ENCODE measurements at places on chromosomes 1 and 21.

- DNase-seq: no peak
Measured at GRCh38 chr1:226357416-226357815, 48.5 kb upstream of the LIN9 start.

DNA sequence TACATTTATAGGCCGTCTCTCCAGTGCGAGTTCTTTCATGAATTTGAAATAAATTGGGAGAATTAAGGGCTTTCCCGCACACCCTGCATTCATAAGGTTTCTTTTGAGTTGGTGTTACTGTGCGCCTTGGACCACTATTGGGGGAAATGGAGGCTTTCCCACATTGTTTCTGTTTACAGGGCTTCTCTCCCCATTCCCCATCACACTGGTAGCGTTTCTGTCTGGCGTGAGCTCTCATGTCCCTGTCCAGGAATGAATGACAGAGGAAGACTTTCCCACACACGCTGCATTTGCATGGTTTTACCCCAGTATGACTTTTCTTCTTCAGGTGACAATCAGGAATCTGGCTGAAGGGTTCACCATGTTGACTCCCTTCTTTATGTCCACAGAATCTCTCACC lies 65.0 kb downstream of the UCHL5 start:
- DNase-seq: no peak

GRCh38 chr1:3851292-3851691 lies 5.7 kb downstream of the CEP104 start:
- DNase-seq: no peak

GRCh38 chr21:45040157-45040711 lies 34.1 kb upstream of the ADARB1 start:
- DNase-seq: no peak

DNA sequence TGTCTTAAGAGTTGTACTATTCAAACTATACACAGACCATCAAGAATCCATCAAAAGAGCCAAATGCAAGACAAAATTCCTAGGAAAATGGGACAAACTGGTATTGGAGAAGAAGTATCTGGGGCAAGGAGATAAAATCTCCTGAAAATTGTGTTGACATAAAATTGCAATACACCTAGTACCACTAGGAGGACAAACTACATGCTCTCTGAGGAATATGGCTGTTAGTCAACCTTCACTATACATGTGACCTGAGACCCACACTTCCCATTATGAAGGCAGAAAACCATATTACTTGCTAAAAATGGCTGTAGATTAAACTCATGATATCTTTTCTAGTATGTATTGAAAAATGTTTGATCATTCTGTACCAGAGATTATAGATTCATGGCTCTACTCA lies 30.0 kb downstream of the IRF2BP2 start:
- no peak for DNase-seq

- no peak for DNase-seq
Measured at GRCh38 chr1:73998348-73998959, 199.5 kb downstream of the LRRIQ3 start.

DNA sequence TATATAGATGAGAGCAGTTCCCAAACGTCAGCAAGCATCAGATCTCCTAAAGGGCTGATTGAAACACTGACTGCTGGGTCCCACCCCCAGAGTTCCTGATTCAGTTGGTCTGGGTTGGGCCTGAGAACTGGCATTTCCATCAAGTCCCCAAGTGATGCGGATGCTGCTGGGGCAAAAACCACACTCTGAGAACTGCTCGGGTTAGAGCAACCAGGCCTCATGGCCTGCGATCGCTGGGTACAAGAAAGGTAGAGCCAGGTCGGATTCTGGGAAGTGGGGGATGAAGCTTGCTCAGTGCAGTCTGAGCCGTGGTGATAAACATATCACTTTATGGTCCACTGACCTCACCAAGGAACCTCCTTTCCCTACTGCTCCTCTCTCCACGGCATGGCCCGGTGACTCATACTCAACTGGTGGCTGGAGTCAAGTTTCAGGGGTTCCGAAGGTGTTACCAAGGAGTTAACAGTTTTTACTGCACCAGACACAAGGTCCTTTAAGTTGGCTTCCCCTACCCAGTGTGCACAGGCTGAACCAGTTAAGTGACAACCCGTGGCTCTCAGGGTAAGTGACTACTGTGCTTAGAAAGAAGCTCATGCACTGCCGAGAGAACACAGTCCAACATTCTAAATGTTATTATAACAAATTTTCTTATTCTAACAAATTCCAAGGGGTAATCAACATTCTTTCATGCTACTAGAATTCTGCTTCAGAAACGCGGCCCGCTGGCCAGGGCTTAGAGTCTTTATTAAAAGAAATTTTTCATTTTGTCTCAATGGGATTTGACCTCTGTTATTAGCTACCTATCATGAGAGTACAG lies 153.5 kb downstream of the TGFBR3 start:
- no peak for DNase-seq

DNA sequence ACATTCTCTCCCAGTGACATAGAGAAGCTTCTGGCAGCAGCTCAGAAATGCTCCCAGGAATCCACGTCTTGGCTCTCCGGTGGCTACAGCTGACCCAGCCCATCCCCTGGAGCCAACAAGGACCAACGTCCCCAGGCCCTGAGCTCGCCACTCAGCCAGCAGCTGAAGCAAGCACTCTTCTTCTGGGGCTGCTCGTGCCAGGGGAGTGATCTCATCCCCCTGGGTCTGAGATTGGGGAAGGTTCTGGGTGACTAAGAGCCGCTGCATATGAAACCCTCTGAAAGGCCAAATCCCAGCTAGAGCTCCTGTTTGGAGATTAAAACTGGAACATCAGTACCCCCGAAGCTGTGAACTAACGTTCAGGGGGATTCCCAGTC lies 487.9 kb downstream of the NPHP4 start:
- no peak for DNase-seq

- no peak for DNase-seq
Measured at GRCh38 chr21:44379991-44380865, 26.8 kb downstream of the TRPM2 start.

GRCh38 chr1:232184561-232185530 lies 445.1 kb downstream of the SIPA1L2 start:
- no peak for DNase-seq

DNA sequence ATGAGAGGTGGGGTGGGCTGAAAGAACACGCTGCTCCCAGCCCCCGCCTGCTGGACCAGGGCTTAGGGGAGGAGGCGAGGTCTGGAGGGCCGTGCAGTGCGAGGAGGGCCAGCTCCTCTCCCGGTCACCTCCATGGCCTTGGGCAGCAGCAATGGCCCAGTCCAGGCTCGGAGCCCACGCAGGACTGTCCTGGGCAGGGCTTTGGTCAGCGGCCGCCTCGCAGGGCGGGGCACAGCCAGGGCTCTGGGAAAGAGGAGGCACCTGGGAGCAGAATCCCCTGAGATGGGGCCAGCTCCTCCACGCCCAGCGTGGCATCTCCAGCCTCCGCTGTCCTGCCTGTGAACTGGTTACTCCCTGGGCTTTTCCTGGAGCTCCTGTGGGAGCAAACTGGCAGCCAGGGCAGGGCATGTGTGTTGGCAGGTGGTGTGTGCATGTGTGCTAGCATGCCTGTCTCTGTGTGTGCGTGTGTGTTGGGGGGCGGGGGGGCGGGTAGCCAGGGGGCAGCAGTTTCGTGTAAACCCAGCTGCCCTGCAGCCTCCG lies 27.4 kb downstream of the ARHGEF16 start:
- DNase-seq: no peak

DNA sequence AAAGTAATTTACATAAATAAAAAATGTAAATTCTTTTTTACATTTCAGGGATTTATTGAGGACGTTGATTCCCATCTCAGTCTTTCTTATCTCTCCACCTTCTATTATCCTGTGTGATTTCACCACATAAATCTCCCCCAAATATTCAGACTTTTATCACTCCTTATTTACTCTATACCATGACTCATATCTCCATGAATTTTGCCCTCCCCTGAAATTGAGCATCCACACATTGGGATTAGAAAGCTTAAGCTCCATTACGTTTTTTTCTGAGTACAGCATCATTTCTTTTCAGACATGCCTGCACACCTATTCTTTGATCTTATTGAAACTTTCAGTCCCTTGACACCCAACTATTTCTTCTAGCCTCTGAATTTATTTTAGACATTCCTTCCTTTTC lies 111.2 kb downstream of the IFI44 start:
- DNase-seq: no peak

DNA sequence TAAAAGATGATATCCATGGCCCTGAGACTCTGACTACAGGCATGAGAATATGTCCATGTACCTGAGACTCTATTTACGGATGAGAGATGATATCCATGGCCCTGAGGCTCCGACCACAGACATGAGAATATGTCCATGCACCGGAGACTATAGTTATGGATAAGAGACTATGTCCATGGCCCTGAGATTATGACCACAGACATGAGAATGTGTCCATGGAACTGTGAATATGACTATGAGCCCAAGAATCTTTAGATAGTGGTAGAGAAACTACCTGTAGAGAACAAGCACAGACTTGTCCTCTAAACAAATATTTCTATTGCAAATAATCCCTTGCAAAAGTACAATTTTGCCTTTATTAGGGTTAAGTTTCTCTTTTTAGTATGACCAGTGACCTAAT lies 263.2 kb downstream of the PCP4 start:
- no peak for DNase-seq

- no peak for DNase-seq
Measured at GRCh38 chr1:230124186-230125128, 57.4 kb downstream of the GALNT2 start.

- no peak for DNase-seq
Measured at GRCh38 chr1:153485863-153486262, 25.4 kb upstream of the S100A7 start.

DNA sequence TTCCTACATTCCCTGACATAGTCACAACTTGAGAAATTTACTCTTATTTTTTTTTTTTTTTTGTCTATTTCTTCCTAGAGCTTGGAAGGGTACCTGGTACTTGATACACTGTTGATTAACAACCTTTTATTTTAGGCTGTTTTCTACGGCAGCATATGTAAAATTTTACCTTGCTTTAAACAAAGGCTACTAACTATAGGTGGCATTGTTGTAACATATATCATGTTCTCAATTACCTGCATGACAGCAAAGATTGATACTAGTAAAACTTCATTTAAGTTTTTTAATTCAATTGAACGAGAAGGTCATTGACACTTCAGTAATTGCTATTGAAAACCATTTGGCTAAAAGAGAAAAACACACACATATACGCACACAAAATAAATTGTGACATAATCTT lies 238.3 kb upstream of the ESRRG start:
- DNase-seq: no peak

- no peak for DNase-seq
Measured at GRCh38 chr1:23524163-23524562, 6.9 kb downstream of the E2F2 start.

DNA sequence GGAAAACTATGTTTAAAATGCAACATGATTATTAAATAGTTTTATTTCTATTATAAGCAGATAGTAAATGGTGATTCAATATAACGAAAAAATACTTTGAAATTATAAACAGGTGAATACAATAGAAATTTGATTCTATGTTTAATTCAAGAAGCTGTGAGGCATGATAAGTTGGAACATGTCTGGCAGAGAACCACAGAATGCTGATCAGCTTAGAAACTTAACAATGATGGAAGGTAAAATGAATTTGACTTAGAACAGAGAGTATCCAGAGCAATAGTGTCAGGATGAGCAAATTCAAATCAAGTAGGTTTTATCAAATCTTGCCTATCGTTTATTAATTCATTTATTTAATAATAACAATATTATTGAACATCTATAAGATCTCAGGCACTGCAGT lies 83.4 kb upstream of the ADGRL4 start:
- DNase-seq: no peak

GRCh38 chr1:33119532-33120217 lies 38.7 kb downstream of the AZIN2 start:
- DNase-seq: no peak

- no peak for DNase-seq
Measured at GRCh38 chr1:119097380-119097779, 43.1 kb downstream of the WARS2 start.

- no peak for DNase-seq
Measured at GRCh38 chr1:247387565-247387964, 28.4 kb upstream of the NLRP3 start.

GRCh38 chr1:18618546-18619466 lies 11.8 kb upstream of the PAX7 start:
- no peak for DNase-seq

DNA sequence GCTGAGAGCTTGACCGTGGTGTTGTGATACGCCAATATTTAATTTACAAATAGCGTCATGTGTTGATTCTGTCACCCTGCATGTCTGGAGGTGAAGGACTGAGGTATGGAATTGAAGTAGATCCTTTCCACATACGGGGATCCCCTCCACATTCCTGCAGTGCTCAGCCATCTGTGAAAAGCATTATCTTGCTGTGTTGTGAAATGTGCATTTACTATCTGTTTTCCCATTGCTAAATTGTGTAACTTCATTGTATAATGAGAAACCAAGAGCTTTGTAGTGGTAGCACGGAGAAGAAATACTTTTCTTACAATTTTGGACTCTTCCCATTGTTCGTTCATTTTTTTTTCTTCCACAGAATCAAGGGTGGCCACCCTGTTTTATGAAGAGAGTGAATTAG lies 577.3 kb upstream of the ZP4 start:
- no peak for DNase-seq

DNA sequence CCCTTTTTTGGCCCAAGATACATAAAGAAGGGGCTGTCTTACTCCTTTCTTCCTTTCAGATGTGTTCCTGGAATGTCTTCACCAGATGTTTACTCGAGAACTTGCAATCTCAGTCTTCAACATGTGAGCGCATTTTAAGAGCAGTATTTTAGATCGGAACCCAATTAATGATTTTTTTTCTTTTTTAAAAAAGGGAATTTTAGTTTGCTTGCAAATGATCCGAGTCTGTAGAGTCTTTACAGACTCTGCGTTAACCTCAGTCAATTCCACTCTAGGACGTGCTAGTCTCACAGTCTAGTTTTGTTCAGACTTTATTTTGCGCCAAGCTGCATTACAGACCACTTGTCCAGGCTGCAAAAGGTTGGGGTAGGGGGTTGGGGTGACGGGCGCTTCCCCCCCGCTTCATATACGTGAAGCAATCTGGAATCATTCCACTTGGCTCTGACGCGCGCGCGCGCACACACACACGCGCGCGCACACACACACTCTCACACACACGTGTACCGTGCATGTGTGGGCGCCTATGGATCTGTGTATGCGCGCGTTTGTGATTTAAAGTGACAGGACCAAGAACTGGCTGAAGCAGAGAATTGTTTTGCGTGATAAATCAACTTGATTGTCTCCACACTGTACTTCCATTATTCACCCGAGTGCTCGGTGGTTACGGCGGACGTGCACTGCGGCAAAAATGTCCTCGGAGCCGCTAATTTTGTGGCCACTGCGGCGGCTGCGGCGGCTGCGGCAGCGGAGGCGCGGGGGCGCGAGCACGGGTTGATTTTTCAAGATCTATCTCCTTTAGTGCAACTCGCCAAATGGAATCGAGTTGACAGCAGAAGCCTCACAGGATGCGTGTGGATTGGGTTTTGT lies 25.6 kb upstream of the NFIA start:
- peak; percentile 77 for DNase-seq

DNA sequence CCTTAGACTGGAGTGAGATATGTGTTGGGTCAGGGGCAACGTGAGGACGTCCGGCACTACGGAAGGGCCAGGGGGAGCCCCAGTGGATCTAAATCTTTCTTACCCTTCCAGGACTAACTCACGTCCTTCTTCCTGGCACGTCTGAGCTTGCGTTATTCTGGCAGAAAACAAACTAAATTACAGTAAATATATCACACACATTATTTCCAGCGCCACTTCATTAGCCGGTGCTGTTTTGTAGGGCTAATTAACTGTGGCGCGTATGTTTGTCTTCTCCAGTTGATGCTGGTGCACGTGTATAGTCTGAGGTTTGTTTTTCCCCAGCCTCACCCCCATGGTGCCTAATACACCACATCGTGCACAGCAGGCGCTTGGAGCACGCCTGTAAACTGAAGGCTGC lies 59.2 kb downstream of the TLR5 start:
- DNase-seq: no peak

GRCh38 chr1:165539306-165539705 lies 4.5 kb upstream of the LRRC52 start:
- DNase-seq: no peak

All from body of pancreas (tissue), 4 donors.